NCI-H446 (cell line): ENCODE measurements at places on chromosomes 16 and 17.
A peak's percentile ranks its signal among the peaks of the same experiment; 100 is the strongest.

DNA sequence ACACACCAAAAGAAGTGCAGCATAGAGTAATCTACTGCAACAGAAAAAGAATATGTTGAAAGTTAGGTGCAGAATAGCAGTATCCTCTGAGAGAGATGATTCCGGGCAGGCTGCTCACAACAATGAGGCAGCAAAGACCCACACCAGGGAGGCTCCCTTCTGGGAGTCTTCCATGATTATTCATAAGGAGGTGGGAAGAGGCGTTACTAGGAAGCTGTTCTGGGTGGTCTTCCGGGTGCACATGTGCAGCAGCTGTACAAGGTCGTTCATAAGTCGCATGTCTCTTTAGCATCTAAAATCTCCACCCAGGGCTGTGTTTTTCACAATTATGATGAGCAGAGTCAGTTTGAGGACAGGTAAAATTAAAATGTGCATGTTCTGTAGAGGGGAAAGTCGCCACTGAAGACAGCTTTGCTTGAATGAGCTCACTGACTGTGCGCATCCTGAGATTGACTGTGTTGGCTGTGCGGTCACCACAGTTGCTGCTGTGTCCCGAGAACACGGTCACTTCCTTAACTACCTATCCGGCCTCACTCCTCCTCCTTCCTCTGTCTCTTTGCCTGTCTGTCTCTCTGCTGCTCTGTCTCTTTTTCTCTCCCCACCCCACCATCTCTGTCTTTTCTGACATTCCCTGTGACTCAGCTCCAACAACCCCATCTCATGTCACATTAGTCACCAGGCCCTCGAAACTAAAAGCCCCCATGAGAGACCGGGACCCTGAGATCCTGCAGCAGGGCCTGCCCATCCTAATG is 125.5 kb upstream of the HSBP1 start:
- no peak for DNase-seq

DNA sequence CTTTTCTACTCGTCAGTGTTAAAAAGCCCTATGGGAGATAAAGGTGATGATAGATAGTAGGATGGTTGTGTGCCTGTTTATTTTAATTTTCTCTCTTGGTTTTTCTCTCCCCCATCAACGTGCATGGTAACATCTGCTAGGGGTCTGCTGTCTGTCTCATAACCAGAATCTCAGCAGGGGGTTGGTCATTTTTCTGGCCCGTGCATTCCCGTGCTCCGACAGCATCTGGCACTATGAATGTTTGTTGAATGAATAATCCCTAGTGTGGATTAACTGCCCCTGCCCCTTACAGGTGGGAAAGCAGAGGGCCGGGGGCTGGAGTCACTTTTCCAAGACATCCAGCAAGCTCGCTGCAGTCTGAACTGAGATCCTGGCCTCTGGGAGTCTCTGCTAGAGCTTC is 6.3 kb downstream of the CA5A start:
- DNase-seq: peak; percentile 14

DNA sequence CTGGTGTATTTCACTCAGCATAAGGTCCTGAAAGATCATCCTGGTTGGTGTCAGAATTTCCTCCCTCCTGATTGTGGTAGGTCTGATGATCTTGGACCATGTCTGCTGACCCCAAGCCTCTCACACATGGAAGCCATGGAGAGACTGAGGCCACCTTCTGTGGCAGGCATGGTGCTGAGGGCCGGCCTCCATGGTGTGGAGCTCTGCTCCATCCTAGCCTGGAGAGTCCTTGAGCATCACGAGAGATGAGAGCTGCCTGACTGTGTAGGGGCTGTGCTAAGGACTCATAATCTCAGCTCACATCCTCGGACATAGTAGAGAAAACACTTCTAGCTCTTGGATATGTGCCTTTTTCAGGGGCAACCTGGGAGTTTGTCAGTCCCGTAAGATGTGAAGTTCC is 40.6 kb downstream of the MPRIP start:
- no peak for DNase-seq

DNA sequence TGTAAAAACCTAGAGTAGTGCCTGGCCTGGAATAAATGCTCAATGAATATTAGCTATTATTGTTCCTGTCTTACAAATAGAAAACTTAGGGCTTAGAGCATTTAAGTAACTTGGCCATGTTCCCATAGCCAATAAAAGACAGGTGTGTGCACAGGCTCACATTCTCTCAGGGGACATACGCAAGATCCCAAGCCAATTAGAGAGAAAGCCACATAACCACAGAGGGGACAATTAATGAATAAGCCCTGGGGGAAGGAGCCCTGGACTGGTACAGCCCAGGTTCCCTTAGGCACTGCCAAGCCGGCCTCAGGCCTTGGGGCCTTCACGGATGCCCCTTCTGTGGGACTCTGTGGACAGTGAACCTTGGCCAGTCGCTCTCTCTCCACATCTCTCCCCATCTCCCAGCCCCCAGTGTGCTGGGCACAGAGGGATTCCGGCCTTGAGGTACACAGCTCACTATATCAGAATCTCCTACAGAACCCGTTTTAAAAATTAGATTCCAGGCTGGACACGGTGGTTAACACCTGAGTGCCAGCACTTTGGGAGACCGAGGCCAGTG is 27.3 kb upstream of the ABCC12 start:
- DNase-seq: no peak

DNA sequence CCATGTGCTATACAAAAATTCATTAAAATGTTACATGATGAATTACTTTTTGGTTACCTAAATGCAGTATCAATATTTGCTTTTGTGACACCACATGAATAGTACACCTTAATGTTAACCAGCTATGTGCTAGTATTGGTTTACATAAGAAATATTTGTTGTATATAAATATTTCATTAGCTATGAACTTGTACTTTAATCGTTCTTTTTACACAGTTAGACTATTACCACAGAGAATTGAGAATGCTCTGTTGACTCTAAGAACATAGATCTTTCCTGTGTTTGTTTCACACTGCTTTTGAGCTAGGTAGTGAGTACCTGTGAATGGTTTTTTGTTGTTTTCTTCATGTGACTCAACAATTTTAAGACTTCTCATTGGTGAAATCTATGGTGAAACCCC is 93.4 kb downstream of the KANSL1 start:
- DNase-seq: no peak

DNA sequence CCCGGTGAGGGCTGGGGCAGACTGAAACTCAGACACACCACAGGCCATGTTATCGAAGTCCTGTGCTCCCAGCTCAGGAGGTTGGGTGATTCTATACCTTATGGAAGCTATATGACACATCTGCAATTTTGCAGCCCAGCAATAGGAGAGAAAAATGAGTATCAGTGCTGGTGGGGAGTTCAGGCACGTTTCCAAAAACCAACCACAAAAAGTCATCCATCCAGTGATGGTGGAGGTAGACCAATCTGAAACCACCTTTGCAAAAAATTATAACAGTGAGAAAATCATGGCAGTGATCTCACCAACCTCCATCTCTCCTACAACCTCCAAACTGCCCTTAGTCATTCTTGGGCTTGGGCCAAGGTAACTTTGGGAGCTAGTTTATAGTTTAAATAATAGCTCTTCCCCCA is 327.9 kb downstream of the SLC39A11 start:
- DNase-seq: no peak

DNA sequence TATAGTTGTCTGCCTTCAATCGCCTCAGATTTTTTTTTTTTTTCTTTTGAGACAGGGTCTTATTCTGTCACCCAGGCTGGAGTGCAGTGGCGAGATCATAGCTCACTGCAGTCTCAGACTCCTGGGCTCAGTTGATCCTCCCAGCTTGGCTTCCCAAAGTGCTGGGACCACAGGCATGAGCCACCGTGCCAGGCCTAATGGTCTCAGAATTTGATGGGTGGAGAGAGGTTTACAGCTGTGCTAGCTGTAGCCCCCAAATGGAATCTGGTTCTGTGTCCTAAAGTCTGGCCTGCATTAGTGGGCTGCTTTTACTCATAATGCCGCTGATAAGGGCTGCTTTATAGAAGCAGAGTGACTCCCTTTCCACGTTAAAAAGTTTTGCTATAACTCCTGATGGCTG is 5.1 kb downstream of the ZNRF1 start:
- no peak for DNase-seq

- DNase-seq: no peak
Measured at GRCh38 chr16:68590201-68590994, 51.3 kb downstream of the ZFP90 start.

GRCh38 chr17:49404361-49404760 is 10.3 kb downstream of the PHB1 start:
- DNase-seq: no peak
